ENCODE measurements at places on chromosomes 11 and 22.

GRCh38 chr11:57463671-57464538, 3.6 kb downstream of the RTN4RL2 start:
- no peak for DNase-seq

GRCh38 chr11:125263268-125263790, 98.8 kb downstream of the PKNOX2 start:
- DNase-seq, result no peak

DNA sequence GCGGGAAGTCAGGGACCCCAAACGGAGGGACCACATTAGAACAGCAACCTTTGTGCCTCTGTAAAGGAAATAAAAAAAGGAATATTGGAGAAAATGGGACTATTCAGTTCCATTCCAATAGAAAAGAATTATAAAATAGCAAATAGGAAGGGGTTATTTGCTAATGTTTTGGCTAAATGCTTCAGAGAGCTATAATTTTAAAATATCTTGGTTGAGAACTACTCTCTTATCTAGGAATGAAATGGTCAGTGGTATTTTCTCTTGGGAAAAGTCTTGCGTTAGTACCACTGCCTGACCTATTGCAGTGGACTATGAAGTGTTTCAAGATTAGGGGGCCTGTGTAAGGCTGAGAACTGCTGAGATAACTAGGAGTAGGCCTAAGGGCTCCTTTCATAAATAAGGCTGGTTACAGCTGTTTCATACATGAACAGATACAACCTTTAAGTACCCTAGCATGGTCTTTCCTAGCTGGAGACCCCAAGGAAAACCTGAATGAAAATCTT, 6.9 kb upstream of the WEE1 start:
- DNase-seq, result no peak

- no peak for DNase-seq
Observed at GRCh38 chr11:35143297-35144135, 4.5 kb downstream of the CD44 start.

DNA sequence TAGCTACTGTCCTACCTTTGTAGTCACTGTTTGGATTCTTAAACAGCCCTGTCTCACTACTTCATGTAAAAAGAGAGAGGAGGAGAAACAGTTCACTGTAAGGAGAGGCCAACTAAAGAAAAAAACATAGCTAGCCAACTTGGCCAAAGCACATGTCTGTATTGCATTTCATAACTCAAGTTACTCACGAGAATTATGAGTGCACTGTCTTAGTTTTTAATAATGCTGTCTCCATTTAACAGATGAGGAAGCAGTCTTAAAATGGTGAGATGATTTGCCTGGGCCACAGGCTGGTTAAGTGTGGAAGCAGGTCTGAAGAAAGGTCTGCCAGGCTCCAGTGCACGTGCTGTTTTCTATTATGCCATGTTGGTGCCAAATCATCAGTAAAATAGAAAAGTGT, 104.5 kb downstream of the UVRAG start:
- DNase-seq, result peak; percentile 17

- no peak for DNase-seq
Observed at GRCh38 chr11:107076832-107077231, 58.6 kb upstream of the GUCY1A2 start.

DNA sequence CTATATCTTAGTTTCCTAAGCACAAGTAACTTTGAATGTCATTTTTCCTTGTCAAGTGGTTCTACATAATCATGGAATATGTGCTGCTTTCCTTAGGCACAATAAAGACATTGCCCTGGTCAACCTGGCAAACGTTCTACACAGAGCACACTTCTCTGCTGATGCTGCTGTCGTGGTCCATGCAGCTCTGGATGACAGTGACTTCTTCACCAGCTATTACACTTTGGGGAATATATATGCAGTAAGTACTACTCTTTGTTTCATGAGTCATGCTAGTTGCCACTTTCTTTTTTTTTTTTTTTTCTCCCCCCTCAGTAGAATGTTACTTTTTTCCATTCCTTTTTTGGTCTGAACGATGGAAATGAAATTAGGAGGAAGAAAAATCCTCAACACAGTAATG, 38.5 kb downstream of the TTC17 start:
- no peak for DNase-seq

DNA sequence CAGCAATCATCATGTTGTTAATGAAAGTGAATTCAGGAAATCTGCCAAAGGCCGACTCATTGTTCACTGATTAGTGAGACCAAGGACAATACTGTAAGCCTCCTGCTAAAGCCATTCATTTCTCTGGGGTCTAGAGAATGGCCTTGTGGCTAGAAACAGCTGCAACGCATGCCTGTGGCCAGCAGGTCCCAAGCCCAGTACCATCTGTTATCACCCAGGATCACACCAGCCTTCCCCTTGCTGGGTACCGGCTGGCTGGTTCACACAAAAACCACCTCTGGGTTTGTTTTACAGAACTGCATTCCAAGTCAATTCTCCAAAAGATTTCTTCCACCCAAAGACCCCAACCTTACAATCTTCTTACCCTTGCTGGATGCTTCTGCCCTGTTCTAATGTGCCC, 1.1 kb downstream of the PLAAT5 start:
- DNase-seq, result no peak

DNA sequence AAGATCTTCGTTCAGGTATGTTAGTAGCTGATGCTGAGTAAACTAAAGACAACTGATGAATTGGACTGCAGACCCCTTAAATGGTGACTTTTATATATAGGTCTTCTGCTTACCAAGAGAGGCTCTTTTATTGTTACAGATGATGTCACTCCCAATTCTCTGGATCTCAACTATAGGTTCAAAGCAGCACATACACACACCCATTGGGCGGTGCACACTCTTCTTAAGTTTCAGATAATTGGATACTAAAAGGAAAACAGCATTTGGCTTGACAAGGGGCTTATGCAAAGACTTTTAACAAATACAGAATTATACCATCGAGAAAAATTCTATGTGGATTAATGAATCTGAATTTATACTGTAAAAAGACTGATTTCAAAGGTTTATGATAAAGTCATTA, at the start of gene PTH:
Gene PTH, minus strand, starts transcription at position 69 of the 400 bp plus-strand sequence. CDS start 3,142 bp downstream, outside the sequence.
- DNase-seq, result no peak

GRCh38 chr11:2194877-2195755, 23.5 kb upstream of the TH start:
- peak; percentile 53 for DNase-seq

DNA sequence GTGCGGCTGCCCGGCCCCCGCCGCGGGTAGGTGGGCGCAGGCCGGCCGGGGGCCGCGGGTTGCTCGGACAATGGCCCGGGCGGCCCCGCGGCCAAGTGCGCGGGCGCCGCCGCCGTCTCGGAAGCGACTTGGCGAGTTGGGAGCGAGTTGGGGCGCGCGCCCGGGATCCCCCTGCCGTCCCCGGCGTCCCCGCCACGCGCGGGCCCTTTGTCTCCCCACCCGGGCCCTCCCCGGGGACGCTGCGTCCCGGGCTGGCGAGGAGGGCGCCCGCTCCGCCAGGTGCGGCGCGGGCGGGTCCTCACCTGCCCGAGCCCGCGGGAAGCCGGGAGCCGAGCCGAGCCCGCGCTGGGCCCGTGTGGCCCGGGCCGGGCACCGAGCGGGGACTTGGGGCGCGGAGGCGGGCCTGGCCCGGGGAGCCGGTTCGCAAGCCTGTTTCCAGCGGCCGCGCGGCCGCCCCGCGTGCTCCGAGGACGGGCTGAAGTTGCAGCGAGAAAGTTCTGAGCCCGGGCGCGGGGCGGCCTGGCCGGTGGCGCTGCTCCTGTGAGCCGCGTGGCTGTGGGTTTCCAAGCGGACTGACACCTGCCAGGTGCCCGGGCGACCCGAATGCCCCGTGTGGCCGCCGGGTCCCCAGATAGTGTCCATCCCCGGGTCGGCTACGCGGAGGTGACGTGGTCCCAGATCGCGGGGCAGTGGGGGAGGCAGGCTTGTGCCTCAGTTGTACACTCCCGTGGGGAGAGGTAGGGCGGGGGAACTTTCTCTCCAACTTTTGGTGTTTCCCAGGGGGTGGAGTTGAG, 586 bp downstream of the LRP5 start:
- peak; percentile 44 for DNase-seq

DNA sequence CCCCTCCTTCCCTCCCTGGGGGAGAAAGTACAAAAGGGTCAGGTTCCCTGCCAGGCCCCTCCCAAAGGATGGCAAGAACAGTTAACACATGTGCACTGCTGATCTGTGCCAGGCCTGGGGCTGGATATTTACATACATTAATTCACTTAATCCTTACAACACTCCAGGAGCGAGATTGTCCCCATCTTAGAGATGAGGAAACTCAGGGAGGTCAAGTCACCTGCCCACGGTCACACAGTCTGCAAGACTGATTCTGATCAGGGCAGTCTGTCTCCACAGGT, 36.5 kb downstream of the NECTIN1 start:
- no peak for DNase-seq

- no peak for DNase-seq
Observed at GRCh38 chr11:115501502-115501892, 2.7 kb downstream of the CADM1 start.

DNA sequence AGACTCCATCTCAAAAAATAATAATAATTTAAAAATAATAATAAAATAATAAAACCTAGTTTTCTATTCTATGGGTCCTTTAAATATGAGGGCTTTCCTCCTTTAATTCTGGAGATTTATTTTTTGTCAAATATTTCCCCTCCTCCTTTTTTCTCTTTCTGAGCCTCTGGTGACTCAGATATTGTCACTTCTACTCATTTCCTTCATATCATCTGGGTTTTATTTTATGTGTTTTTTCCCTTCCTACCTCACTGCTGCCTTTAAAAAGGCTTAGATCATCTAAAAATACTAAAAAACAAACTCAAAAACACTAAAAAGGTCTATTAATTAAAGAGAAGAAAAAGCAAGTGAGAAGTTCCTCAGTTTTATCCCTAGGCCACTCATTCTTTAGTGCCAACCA, 138.9 kb downstream of the SPON1 start:
- DNase-seq, result no peak

- peak; percentile 50 for DNase-seq
Observed at GRCh38 chr22:20247010-20247505, 21.1 kb downstream of the RTN4R start.

GRCh38 chr11:109155291-109155690, 266.7 kb upstream of the C11orf87 start:
- no peak for DNase-seq

GRCh38 chr11:57896361-57897145, 127.1 kb upstream of the OR9Q1 start:
- DNase-seq, result no peak

DNA sequence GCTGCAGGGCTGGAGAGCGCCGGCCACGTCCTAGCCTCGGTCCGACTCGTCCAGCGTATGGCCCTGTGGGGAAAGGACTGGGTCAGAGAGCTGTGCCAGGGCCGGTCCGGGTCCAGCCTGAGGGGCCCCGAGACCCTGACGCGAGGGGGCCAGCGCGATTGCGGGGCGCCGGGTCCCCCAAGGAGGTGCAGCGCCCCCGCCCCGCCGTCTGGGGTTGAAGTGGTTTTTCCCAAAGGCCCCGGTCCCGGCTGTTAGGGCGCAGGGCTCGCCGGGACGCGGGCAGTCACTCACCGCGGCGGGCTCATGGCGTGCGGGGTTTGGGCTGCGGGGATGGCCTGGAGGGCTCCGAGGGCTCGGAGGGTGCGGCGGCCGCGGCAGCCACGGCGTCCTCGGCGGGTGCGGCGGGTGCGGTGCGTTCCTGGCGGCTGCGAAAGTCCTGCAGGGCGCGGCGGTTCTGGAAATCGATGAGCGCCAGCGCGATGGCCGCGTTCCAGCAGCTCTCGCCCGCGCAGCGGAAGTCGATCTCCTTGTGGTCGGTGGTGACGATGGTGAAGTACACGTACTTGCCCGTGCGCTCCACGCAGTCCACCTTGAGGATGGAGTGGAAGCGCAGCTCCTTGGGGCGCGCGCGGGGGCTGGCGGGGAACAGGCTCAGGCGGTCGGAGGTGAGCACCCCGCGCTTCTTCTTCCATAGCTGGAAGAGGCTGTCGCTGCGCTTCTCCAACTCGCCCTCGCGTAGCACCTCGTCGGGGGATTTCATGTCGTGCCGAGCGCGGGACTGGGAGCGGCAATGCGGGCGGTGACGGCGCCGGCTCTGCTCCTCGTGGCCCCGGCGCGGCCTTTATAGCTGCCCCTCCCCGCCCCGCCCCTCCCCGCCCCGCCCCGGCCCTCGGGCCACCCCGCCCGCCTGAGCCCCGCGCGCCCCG, at the start of gene PHLDA2:
Gene PHLDA2, minus strand, starts transcription at position 816 of the 926 bp plus-strand sequence. Its CDS starts 56 bp downstream, at position 760.
- no peak for DNase-seq
